ENCODE measurements at places on chromosomes 7 and 10.

GRCh38 chr7:44196450-44196872 is 4.3 kb upstream of the YKT6 start:
- DNase-seq, result peak; percentile 25

DNA sequence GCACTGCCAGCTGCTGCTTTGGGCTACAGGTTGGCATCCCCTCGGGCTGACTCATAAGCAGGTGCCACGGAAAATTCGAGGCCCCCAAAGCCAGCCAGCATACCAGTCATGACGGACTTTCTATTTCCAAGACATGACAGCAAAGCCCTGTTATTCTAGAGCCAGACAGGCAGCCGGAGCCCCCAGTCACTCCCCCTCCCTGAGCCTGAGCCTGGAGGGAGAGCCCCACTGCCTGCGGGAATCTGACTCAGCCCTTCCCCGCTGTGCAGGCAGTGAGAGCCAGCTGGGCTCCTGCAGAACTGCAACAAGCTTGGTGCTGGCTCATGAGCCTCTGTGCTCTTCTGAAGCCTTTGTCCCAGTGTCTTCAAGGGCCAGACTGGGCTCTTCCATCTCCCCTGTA is 15.8 kb downstream of the BTBD16 start:
- DNase-seq, result no peak

DNA sequence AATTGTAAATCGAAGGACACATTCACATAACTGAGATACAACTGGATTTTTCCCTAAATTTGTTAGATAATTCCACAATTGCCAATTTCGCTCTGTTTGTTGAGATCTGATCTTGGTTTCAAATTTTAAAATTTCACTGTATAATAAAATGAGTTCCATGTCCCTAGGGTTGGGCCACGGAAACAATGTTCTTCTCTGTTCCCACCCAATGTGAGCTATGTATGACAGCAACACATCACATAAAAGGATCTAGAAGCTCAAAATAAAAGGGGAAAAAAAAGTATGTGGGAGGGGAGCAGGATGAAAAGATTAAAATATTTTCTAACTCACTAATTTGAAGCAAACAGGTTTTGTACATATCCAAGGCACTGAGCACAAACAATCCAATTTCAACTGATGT is 287.8 kb upstream of the MKLN1 start:
- no peak for DNase-seq

DNA sequence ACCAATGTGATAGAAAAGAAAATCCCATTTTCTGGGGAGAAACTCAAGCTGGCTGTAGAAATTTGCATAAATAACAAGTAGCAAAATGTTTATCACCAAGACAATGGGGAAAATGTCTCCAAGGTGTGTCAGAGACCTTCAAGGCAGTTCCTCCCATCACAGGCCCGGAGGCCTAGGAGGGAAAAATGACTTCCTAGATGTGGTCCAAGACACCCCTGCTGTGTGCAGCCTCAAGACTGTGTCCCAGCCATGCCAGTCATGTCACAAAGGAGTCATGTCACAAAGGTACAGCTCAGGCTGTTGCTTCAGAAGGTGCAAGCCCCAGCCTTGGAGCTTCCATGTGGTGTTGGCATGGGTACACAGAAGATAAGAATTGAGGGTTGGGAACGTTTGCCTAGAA is 33.7 kb upstream of the THSD7A start:
- no peak for DNase-seq

GRCh38 chr7:50727711-50728110 is 55.0 kb downstream of the GRB10 start:
- no peak for DNase-seq

- DNase-seq, result no peak
These were observed 378.6 kb upstream of the PRKCQ start for GRCh38 chr10:6958711-6959110.

GRCh38 chr7:134391223-134391622 is 67.7 kb downstream of the AKR1B1 start:
- no peak for DNase-seq

DNA sequence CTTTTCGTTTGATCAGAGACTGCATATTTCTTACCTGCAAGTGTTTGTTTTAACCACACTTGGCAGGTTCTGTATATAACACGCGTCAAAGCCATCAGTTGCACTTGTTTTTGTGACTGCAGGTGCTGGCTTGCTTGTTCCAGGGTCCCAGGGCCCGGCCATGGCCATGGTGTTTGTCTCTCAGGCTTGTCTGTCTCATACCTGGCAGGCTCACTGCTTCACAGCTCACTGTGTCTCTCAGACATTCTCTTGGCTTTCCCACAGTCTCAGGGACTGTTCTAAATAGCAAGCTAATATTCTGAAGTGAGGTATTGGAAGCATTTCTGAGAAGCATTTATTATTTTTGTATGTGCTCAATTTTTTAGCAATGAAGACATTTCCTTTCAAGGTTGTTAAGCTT is 46.9 kb downstream of the GPR141 start:
- no peak for DNase-seq

- DNase-seq, result no peak
These were observed 58.3 kb downstream of the CFAP46 start for GRCh38 chr10:132884041-132884440.

DNA sequence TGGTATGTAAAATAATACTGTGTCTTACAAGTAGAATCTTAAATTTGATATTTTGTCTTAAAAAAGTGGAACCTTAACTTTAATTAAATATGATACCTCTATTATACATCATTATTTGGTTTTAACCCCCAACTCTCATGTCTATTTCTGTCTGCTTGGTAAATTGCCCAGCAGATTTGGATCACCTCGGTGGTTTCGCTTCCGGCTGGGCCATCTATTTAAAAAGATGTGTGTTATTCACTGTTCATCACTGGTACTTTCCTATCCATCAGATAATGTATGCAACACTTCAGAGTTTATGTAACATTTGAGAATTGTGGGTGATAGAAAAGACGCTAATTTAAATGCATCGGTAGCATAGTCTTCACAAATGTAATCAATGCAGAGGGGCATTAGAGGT is 119.7 kb downstream of the SND1 start:
- no peak for DNase-seq

DNA sequence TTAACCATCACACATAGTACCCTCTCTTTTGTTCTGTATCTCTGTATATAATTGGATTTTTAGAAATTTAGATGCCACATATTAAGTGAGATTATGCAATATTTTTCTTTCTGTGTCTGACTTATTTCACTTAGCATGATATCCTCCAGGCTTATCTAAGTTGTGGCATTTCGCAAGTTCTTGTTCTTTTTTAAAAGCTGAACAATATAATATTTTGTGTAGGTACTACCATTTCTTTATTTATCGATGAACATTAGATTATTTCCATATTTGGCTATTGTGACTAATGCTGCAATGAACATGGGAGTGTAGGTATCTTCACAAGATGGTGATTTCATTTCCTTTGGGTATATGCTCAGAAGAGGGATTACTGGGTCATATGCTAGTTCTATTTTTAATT is 295.0 kb downstream of the SUGCT start:
- DNase-seq, result no peak

DNA sequence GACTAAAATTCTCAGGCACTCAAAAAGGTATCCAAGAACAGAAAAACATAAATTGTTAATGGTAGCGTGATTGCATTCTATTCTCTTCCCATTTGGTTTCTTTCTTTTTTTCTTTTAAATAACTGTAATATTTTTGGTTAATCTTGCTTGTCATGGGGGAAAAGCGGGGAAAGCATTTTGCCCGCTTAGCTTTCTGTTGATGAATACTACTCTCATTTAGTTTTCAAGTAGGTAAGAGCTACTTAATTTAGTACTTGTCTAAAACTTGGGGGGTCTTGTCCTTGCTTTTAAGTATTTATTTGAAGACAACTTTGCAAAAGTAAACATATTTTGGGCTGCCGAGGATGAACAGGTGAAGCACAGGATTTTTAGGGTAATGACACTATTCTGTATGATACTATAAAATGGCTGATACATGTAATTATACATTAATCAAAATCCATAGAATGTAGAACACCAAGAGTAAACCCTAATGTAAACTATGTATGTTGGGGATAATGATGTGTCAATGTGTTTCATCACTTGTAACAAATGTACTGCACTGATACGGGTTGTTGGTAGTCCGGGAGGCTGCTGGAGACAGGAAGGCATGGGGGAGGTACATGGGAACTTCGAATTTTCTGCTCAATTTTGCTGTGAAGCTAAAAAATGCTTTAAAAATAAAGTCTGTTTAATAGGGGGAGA is 1.7 kb downstream of the TES start:
- no peak for DNase-seq
